H7 (cell line): ENCODE measurements at places on chromosomes 3 and 15.

DNA sequence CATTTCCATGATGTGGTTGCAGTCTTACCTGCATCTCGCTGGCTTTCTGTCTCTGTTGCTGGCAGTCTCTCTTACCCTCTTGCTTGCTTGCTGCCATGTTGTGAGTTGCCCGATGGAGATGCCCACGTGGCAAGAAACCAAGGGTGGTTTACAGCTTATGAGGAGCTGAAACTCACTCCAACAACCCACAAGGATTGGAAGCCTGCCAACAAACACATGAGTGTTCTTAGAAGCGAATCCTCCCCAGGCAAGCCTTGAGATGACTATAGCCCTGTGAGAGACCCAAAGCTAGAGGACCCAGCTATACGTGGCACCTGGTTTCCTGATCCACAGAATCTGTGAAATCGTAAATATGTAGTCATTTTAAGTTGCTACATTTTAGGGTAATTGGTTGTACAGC is 490.9 kb upstream of the ADAMTS9 start:
- no peak for DNase-seq

- DNase-seq, result no peak
Observed at GRCh38 chr15:94494732-94495131, 263.4 kb downstream of the MCTP2 start.

DNA sequence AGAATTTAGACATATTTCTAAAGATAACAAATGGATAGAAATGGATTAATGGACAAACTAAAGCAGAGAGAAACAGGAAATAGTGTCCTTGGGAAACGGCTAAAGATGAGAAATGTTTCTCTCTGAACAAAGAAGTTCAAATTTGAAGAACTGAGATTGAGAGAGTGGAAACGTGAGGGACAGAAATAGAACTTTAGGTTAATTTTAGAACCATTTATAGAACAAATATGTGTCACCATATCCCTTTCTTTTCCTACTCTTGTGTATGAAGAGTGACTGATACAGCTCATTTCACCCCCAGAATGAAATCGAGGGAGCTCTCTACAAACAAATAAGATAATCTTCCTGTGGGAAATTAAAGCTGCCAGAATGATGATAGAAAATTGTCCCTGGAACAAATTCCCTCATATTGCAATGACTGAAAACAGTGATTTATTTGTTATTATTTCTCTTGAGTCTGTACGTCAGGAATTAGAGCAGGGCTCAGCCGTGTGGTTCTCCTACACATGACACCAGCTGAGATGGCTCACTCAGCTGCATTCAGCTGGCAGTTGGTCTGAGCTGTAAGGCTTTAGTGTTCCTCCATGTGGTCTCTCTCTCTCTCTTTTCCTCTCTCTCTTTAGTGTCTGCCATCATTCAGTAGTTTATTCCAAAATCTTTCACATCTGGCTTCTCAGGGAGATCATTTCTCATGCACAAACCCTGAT is 46.6 kb upstream of the ARPP21 start:
- no peak for DNase-seq

DNA sequence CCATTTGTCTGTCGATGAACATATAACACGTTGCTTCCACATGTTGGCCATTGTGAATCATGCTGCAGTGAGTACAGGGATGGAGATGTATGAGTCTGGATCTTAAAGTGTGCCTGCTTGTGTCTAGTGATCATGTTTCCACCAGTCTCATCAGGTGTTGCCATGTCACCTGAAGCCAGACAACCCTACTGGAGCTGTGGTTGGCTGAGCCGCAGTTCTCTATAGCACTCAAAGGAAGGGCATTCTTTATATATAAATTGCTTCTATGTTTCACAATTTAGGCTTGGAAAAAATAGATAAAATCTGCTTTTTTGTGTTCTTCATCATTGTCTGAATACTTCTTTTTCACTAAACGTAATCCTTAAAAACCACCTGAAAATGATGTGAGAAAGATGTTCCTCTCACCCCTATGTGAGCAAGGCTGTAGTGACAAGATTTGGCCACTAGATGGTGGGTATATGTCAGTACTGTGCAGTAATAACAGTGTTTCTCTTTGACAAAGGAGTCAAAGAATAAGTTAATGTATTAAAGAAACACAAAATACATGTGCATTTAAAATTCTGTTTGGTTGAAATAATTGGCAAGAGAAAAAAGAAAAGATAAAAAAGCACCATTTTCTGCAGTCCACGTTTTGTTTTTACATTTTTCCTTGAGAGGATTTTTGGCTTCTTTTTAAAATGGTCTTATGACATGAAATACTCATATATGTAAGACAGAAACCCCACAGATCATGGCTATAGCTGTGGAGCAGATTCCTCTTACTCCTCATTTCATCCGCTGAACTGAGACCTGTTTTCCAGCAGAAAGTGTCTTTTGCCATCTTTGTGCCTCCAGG is 394.5 kb upstream of the DPPA4 start:
- peak; percentile 4 for DNase-seq

GRCh38 chr3:171417813-171418212 is 42.4 kb downstream of the TNIK start:
- no peak for DNase-seq

DNA sequence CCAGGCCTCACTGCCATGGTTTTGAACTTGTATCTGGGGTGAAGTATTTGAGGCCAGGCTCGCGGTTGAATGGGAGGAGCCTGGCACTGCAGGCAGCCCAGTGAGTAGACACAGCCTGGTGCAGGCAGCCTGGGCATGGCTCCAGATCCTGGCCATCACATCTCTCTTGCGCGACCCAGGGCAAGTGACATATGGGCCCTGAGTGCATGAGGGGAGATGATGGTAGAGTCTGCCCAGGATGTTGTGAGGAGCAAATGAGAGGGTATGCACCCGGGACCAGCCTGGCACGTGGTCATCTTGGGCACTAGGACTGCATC is 103.5 kb downstream of the TBC1D2B start:
- DNase-seq, result peak; percentile 18

GRCh38 chr3:53643757-53644156 is 149.3 kb downstream of the CACNA1D start:
- DNase-seq, result peak; percentile 52

GRCh38 chr15:65985387-65985786 is 116.1 kb downstream of the RAB11A start:
- DNase-seq, result no peak

- DNase-seq, result no peak
Observed at GRCh38 chr15:31264559-31265089, 62.0 kb upstream of the KLF13 start.

DNA sequence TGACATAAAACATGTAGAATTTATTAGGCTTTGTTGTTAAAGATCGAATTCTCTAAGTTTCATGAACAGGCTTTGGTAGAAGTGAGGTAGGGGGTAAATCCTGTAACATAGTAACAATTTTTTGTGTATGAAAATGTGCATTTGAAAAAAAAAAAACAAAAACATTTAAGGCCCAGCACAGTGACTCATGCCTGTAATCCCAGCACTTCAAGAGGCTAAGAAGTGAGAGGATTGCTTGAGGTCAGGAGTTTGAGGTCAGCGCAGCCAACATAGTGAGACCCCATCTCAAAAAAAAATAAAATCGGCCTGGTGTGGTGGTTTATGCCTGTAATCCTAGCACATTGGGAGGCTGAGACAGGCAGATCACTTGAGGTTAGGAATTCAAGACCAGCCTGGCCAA is 26.8 kb upstream of the PPP4R2 start:
- DNase-seq, result no peak

- DNase-seq, result no peak
Observed at GRCh38 chr15:28936081-28936480, 50.3 kb downstream of the APBA2 start.

DNA sequence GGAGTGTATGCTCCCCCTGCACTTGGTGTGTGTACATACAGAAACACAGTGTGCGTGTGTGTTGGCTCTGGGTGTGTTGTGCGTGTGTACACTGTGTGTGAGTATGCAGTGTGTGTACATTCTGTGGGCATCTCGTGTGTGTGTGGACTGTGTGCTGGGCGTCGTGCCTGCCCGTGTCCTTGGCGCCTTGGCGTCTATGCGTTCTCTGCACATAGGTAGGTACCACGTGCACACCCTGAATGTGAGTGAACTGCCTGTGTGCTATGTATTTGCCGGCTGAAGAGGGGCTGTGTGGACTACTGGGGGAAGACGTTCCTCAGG is 481 bp upstream of the ECE2 start:
- DNase-seq, result no peak

GRCh38 chr3:136958939-136959338 is 1.2 kb downstream of the IL20RB start:
- DNase-seq, result no peak

DNA sequence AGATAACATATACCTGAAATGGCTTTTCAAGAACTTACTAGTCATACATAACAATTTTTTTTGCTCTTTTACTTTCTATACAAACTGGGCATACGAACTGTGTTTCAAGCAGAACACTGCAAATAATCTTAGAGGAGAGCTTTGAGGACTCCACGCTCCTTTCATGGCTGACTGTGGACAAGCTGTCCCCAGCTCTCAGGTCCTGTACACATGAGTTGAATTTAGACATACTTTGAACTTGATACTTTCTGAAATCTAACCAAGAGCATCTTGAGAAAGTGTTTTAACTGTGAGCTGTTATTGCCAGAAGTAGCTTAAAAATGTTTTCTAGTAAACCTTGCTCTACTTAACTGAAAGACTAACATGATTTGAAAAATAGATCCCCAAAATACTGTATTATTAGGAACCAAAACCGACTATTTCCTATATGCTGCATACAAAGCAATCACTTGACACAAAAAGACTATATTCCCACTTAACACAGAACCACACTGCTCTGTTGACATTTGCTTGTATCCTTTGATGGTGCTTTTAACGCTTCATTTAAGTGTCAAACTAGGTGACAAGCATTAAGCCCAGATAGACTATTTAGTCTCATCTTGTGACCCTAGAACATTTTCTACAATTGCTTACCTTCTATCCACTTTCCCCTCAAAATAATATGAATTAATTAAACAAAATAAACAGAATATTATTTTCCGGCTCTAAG is 755.8 kb downstream of the ROBO1 start:
- DNase-seq, result no peak

DNA sequence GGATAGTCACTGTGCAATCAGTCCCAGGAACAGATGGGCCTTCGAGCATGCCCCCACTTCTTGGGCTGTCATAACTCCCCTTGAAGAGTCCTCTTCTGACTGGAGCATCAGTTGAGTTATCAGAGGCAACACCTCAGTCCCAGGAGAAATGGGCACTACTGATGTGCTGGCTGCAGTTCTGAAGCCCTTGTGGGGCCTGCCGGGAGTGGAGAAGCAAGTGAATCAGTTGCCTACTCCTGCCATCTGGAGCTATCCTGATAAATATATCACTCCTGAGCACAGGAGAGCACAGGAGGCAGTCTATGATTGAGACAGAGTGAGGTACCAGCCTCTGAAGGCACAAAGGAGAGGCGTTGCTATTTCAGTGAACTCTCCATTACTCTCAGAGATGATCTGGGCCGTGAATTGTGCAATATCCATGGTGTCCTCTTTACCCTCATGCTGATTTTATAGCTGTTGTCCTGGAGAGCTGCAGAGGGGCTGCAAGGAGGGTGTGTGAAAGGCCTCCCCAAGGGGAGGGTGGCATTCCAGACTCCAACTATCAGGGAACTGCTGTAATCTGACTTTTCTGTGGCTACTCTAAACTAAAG is 344.2 kb upstream of the ROPN1 start:
- DNase-seq, result no peak

- DNase-seq, result no peak
Observed at GRCh38 chr3:122785231-122785630, 8.4 kb downstream of the HSPBAP1 start.

DNA sequence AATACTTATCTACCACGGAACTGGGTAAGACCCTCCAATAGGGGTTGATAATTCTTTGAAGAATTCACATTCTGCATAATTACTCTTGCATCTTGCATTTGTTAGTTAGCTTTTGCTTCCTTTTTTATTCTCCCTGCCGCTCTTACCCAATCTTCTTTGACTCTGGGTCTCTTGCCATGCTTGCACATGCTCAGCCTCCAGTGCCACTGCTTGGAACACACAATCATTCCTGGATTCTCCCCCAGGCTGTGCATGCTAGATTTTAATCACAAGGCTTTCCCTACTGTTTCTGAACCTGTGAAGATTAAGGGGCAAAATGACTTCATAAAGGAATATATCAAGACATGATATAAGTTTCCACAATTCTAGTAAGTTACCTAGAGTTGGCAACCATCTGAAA is 133.1 kb downstream of the IL1RAP start:
- DNase-seq, result no peak

- no peak for DNase-seq
Observed at GRCh38 chr3:150359381-150359780, 48.7 kb upstream of the TSC22D2 start.

GRCh38 chr15:48602358-48603122 is 43.0 kb downstream of the FBN1 start:
- no peak for DNase-seq

GRCh38 chr3:123853686-123854372 is 30.3 kb downstream of the MYLK start:
- DNase-seq, result no peak

- no peak for DNase-seq
Observed at GRCh38 chr3:24432989-24433388, 61.7 kb downstream of the THRB start.

DNA sequence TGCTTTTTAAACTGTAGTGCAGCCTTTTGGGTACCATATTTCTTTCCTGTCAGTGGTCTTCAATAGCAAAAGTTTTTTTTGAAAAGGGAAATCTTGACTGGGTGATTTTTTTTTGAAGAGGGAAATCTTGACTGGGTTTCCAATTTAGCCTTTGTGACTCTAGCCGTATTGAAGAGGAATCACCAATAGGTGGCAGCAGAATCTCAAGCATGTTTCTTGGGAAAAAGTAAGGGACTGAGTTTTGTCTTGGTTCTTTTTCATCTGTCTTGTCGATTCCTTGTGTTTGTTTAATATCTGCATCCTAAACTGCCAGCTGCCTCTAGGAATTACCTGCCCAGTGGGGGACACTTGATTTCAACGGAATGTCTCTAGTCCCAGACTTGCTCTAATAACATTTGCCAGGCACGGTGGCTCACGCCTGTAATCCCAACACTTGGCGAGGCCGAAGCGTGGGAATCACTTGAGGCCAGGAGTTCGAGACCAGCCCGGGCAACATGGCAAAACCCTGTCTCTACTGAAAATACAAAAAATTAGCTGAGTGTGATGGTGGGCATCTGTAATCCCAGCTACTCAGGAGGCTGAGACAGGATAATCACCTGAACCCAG is 89.2 kb downstream of the RBPMS2 start:
- peak; percentile 65 for DNase-seq
